ENCODE measurements at places on chromosomes 1 and 21.

- DNase-seq: no peak
These were observed 55.5 kb downstream of the TRIM11 start for GRCh38 chr1:228350831-228351781.

GRCh38 chr1:153563991-153564390, 1.7 kb downstream of the S100A2 start:
- DNase-seq: peak; percentile 16

DNA sequence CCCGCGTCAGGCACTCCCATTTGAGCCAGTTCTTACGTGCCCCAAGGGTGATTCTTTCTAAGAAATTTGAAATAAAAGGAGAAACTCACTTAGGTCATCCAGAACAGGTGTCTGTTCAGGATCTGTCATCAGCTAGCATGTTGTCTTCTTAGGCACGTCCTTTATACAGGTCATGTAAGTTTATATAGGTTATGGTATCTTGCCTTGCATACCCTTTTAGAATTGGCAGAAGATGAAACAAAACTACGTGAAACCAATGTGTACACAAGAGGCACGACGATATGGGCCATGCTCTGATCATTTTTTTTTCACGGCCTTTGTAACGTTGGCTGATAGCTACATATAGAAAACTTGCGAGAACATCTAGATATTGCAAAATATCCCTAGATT, 579 bp upstream of the GTF2B start:
- no peak for DNase-seq

- no peak for DNase-seq
These were observed 5.9 kb upstream of the SPRR4 start for GRCh38 chr1:152964536-152964935.

DNA sequence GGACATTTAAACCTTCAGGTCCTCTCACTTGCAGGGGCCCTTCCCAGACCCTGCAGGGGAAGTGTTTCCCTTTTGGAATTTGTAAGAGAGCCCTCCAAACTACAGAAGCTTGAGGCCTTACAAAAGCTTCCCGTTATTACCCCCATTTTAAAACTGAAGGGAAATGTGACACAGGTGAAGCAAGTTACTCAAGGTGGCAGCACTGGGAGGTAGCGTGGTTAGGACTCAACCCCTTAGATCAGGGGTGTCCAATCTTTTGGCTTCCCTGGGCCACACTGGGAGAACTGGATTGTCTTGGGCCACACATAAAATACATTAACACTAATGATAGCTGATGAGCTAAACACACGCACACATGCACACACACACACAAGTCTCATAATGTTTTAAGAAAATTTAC, 15.8 kb upstream of the ZC3H12A start:
- DNase-seq: no peak

Measured in NCI-H2171 treated with DMSO at 0.1 percent for 48 hours (cell line).